ENCODE measurements at places on chromosomes 2 and 18.

- peak; percentile 78 for DNase-seq
These were observed 86.5 kb upstream of the PPP1CB start for GRCh38 chr2:28665041-28665704.

GRCh38 chr18:47953471-47953931 lies 23.0 kb upstream of the SMAD2 start:
- peak; percentile 45 for DNase-seq

DNA sequence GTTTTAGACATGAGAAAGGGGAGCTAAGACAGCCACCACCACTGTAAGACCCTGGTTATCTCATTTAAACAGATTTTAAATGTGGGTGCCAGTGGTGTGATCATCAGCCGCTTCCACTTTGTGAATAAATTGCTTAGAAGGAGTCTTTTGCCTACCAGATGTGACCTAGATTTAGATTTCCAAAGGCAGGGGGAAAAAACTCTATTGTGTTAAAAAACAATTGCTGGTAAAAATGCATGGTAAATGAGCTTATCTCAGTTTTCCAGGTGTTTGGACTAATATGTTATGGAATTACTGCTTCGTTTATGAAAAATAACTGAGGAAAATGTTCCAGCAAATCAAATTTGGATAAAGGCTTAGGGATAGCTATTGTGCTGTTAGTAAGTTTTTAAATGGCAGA lies 466.3 kb upstream of the RAB12 start:
- DNase-seq, result no peak

DNA sequence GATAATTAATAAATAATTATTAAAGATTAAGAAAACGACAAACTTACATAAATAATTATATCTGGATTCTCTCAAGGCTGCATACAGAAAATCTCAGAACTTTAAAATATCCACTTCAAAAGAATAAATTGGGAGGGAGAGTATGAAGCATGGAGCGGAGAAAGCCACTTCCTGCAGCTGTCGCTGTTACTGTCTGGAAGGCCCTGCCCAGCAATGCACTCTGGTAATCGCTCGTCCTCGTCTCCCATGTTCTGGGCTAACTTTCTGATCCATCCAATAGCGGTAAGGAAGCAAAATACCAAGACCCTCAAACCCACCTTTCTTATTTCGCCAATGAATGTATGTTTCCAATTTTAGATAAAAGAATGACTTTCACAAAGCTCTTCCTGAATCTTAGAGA lies 26.7 kb downstream of the CYRIA start:
- DNase-seq, result no peak

DNA sequence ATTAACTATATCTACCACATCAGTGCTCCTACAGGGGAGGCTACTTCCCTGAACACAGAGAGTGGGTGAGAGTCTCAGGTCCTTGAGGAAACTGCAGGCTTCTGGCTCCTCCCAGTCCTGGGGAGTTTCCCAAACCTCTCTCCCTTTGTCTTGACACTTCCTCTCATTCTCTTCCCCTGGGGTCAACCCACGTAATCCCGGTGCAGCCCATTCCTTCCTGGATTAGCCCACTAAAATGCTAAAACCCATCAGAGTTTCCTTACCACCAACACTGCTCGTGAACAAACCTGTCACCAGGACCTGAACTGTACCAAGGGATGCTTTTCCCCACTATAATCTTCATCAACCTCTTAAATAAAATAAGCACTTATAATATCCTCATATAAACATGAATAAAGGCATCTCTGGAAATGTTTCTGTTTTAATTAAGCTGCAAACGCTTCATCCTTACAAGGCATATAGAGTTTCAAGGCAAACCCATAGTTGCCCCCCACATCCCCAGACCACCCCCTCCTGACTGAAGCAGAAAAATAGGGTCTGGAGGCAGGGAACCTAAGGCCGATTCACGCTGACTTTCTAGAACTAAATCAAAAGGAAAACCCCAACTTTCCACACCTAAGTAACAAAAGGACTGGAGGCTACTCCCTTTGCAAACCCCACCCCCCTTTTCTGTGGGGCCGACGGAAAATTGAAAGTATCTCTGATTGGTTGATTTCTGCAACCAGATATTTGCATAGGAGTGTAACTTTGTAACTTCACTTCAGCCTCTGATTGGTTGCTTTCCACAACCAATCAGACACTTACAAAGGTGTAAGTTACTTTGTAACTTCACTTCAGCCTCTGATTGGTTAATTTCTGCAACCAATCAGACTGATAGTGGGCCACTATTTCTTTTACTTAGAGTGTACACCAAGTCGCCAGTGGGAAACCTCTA lies 19.0 kb downstream of the TMSB10 start:
- DNase-seq, result peak; percentile 46

GRCh38 chr2:109020217-109020637 lies 31.2 kb upstream of the EDAR start:
- peak; percentile 71 for DNase-seq

GRCh38 chr2:104289651-104290565 lies 564.0 kb upstream of the POU3F3 start:
- no peak for DNase-seq

DNA sequence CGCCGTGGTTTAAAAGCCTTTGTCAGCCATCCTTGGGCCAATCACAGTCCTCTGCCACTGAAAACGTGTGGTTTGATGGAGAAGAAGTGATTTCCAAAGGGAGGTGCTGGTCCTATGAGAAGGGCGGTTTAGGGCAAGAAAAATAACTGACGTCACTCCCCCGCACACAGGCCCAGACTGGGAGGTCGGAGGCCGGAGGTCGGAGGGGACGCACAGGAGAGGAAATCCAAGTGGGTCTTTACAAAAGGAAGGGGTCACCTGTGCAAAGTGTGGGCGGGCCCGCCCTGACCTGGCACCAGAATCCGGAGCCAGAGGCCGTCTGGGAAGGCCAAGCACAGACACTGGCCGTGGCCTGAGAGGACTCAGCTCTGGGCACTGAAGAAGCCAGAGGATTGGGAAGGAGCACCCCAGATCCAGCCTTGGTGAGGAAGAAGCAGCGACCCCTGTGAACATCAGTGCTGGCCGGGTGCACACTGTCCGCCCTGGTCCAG lies 18.0 kb upstream of the KCNG2 start:
- DNase-seq, result no peak

DNA sequence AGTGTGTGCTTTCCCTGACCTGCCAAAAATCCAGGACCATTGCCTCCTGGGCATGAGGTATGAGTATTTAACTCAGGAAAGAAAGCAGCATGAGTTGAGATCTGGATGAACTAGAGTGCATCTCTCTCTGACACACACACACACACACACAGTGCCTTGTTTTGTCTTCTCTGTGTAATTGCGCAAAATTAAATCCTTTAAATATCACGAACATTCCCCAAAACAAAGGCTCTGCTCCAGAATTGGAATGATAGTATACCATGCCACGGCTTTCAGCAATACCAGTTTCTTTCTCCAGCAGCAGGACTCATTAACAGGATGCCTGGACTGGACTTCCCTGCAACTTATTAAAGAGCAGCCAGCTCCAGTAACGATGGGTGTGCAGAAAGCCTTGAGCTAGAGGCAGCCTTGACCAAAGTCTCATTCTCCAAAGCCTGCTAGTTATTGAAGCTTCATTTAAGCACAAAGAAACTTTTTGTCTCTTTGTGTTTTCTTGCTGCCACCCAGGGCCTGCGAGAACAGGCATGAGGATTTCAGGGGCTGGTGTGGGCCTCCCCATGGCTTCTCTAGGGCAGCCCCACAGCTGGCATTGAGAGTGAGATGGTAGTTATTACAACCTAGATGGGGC lies 101.7 kb downstream of the NRP2 start:
- DNase-seq, result no peak

- no peak for DNase-seq
These were observed 69.4 kb downstream of the TXNL1 start for GRCh38 chr18:56568986-56569385.

Measured in EH (cell line).